ENCODE measurements at places on chromosomes 2 and 18. TPM values are rescaled to one million over a fixed set of nuclear protein-coding genes. Genes with fewer than 3 reads are reported as not detected.
A peak's percentile ranks its signal among the peaks of the same experiment; 100 is the strongest.

- no peak for DNase-seq
- H3K4me3 ChIP-seq, result no peak overlapping the region
- peaks cover 6% of the 10 kb centered on the region for H3K27me3 ChIP-seq
Observed at GRCh38 chr2:70531419-70532086, 22.1 kb downstream of the TGFA start.

- no peak overlapping the region for H3K4me3 ChIP-seq
- peaks cover 23% of the 10 kb centered on the region for H3K4me1 ChIP-seq
- no peak overlapping the region for H3K27ac ChIP-seq
- DNase-seq, result no peak
- peaks cover 2% of the 10 kb centered on the region for H3K36me3 ChIP-seq
Observed at GRCh38 chr2:95019572-95019971, 5.9 kb upstream of the MAL start.

DNA sequence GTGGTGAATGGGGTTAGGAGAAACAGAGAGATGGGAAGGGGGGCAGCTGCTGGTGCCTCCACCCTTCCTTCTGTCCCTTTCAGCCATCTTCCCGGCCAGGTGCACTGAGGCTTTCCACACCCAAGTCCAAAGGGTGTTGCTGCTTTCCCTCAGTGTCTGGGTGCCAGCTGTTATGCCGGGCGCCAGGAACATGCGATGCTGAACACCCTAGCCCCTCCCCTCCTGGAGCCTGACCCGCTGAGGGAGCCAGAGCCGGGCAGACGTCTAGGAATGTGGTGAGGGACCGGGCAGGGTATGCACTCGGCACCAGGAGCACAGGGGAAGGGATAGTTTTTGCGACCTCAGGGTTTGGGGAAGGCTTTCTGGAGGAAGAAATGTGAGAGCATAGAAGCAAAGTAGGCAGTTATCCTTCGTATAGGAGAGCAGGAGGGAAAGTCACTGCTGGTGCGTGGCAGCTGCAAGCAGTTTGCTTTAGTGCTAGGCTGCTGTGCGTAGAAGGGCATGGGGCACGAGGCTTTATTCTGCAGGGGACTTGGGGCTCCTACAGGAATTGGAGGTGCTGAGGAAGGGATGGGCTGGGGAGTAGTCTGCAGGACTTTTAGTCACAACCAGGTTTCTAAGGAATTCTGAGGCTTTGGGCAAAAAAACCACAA lies 147.7 kb downstream of the TSN start:
- no peak for DNase-seq
- H3K4me3 ChIP-seq, result no peak overlapping the region
- peaks cover 5% of the 10 kb centered on the region for H3K4me1 ChIP-seq
- no peaks in the 10 kb centered on the region for H3K36me3 ChIP-seq
- peaks cover 35% of the 10 kb centered on the region for H3K27me3 ChIP-seq

GRCh38 chr2:238711346-238711745 lies 136.5 kb upstream of the TWIST2 start:
- H3K27me3 ChIP-seq, result peaks cover 31% of the 10 kb centered on the region
- H3K4me3 ChIP-seq, result no peak overlapping the region
- H3K4me1 ChIP-seq, result no peaks in the 10 kb centered on the region
- no peak overlapping the region for H3K27ac ChIP-seq
- DNase-seq, result no peak
- H3K36me3 ChIP-seq, result peaks cover 2% of the 10 kb centered on the region

SLC23A3 gene
- 0.65 TPM for total RNA-seq

GRCh38 chr18:79784071-79784913 lies 13.4 kb upstream of the KCNG2 start:
- no peaks in the 10 kb centered on the region for H3K36me3 ChIP-seq
- H3K4me3 ChIP-seq, result no peak overlapping the region
- H3K27ac ChIP-seq, result no peak overlapping the region
- H3K4me1 ChIP-seq, result no peaks in the 10 kb centered on the region
- H3K27me3 ChIP-seq, result peaks cover 44% of the 10 kb centered on the region
- DNase-seq, result no peak

- no peaks in the 10 kb centered on the region for H3K36me3 ChIP-seq
- H3K27ac ChIP-seq, result no peak overlapping the region
- H3K4me3 ChIP-seq, result no peak overlapping the region
- DNase-seq, result no peak
Observed at GRCh38 chr2:151239624-151240023, 22.0 kb downstream of the RBM43 start.

DNA sequence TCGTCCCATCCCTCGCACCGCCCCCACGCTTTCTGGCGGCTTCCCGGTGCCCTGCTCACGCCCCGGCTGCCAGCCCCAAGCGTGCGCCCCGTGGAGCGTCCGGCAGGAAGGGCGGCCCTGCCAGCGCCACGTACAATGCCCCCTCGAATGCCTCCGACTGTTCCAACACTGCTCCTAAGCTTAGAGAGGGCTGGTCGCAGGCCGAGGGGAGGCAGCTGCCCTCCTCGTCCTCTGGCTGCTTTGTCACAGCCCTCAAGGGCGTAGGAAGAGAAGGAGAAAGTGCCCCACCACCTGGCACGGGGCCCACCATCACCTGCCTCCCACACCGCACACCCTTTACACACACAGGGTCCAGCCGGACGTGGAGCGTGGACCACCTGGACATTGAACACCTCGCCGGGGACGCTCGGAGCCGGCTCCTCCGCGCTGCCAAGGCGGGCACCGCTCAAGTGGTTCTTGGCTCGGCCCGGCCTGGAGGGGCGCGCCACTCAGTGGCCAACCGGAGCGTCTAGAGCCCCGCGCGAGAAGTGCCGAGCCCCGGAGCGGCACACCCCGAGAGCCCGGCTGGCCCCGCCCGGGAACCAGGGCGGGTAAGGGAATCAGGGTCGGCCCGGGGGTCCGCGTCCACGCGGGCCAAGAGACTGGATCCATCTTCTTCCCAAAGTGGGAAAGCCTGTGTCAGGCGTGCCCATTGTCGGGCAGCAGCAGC lies 830 bp downstream of the DNER start:
- H3K27ac ChIP-seq, result no peak overlapping the region
- DNase-seq, result no peak
- H3K27me3 ChIP-seq, result peaks cover 67% of the 10 kb centered on the region

CIB4 gene
- not detected for total RNA-seq

- peak overlapping the region; percentile 43 for H3K27ac ChIP-seq
- no peaks in the 10 kb centered on the region for H3K27me3 ChIP-seq
- no peak overlapping the region for H3K4me3 ChIP-seq
- H3K4me1 ChIP-seq, result peaks cover 26% of the 10 kb centered on the region
- no peak for DNase-seq
Observed at GRCh38 chr2:100214265-100214971, 72.0 kb upstream of the AFF3 start.

- no peak overlapping the region for H3K4me3 ChIP-seq
- no peak for DNase-seq
- H3K27me3 ChIP-seq, result no peaks in the 10 kb centered on the region
- H3K27ac ChIP-seq, result no peak overlapping the region
Observed at GRCh38 chr2:98583816-98584618, 24.3 kb downstream of the COA5 start.

GRCh38 chr2:11559786-11560155 lies 25.9 kb downstream of the GREB1 start:
- no peak overlapping the region for H3K4me3 ChIP-seq
- no peaks in the 10 kb centered on the region for H3K4me1 ChIP-seq
- H3K27ac ChIP-seq, result no peak overlapping the region
- no peak for DNase-seq
- H3K27me3 ChIP-seq, result peaks cover 61% of the 10 kb centered on the region

DNA sequence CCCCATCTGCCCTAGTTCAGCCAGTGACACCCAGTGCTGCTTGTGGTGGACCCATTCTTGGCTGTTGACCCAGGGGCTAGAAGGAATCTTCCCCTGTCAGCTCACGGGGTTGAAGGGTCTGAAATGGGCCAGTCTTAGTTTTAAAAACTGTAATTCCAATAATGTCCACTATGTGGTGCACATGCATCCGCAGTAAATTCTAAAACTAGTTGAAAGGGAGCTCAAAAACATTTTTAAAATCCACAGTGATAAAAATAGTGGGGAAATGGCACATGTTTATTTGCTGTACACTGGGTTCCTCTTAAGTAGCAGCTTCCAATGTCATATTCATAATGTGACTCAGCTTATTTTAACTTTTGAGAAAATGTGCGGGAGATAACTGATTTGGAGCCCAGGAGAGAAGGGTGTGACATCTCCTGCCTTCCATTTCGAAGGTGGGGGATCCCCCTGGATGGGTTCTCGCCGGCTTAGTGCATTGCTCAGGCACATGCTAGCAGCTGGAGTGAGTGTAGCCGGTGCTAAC lies 32.8 kb downstream of the GRHL1 start:
- H3K27ac ChIP-seq, result peak overlapping the region; percentile 66
- H3K36me3 ChIP-seq, result no peaks in the 10 kb centered on the region
- H3K4me1 ChIP-seq, result peaks cover 7% of the 10 kb centered on the region
- H3K4me3 ChIP-seq, result no peak overlapping the region

- H3K4me1 ChIP-seq, result peaks cover 4% of the 10 kb centered on the region
- DNase-seq, result no peak
- peak overlapping the region; percentile 53 for H3K27ac ChIP-seq
- H3K4me3 ChIP-seq, result no peak overlapping the region
- no peaks in the 10 kb centered on the region for H3K27me3 ChIP-seq
Observed at GRCh38 chr2:206790311-206790935, 25.0 kb downstream of the FASTKD2 start.

GRCh38 chr2:163527381-163527780 lies 208.4 kb downstream of the FIGN start:
- no peaks in the 10 kb centered on the region for H3K27me3 ChIP-seq
- no peaks in the 10 kb centered on the region for H3K36me3 ChIP-seq
- no peak overlapping the region for H3K27ac ChIP-seq
- DNase-seq, result no peak
- H3K4me3 ChIP-seq, result no peak overlapping the region
- H3K4me1 ChIP-seq, result no peaks in the 10 kb centered on the region

- H3K27me3 ChIP-seq, result no peaks in the 10 kb centered on the region
- DNase-seq, result no peak
- peak overlapping the region; percentile 67 for H3K27ac ChIP-seq
- no peak overlapping the region for H3K4me3 ChIP-seq
- H3K36me3 ChIP-seq, result peaks cover 17% of the 10 kb centered on the region
Observed at GRCh38 chr2:230176996-230177395, 42.8 kb downstream of the SP110 start.

GRCh38 chr18:50427896-50428295 lies 53.0 kb downstream of the SKA1 start:
- no peak overlapping the region for H3K4me3 ChIP-seq
- H3K36me3 ChIP-seq, result peaks cover 2% of the 10 kb centered on the region
- no peak overlapping the region for H3K27ac ChIP-seq
- peaks cover 38% of the 10 kb centered on the region for H3K27me3 ChIP-seq
- DNase-seq, result no peak

DNA sequence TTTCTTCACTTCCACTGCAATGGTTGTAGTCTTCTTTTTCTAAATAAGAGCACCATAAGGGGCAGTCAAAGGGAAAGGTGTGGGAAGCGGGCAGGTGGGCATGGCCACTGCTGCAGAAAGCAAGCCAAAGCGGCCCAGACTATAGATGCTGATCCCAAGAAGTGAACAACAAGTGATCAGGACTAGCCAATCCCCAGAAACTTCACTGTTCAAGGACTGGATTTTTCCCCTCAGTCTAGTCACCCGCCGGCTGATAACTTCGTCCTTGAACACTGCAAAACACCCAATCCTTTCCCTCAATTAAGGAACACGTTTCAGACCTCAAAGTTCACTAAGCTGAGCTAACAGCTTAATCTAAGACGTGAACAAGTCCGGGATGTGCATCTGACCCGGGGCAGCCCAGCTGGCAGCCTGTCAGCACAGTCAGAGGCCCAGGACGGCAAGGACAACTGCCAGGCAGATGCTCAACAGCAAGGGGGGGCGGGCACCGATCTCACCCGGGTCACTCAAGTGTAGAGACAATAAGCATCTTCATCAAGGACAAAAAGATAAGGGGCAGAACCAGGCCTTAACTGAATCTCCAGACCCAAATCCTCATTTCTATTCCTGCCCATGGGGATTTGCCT lies 59.8 kb downstream of the HDLBP start:
- peaks cover 10% of the 10 kb centered on the region for H3K4me1 ChIP-seq
- H3K27me3 ChIP-seq, result no peaks in the 10 kb centered on the region
- no peak for DNase-seq
- peaks cover 6% of the 10 kb centered on the region for H3K36me3 ChIP-seq
- no peak overlapping the region for H3K4me3 ChIP-seq

CTLA4 gene
- 109 TPM for total RNA-seq

- H3K27ac ChIP-seq, result no peak overlapping the region
- peaks cover 5% of the 10 kb centered on the region for H3K4me1 ChIP-seq
- H3K4me3 ChIP-seq, result no peak overlapping the region
- no peak for DNase-seq
- peaks cover 5% of the 10 kb centered on the region for H3K36me3 ChIP-seq
Observed at GRCh38 chr2:189798312-189799029, 14.2 kb downstream of the PMS1 start.

PRKRA gene
- 119 TPM for total RNA-seq

ABCG8 gene
- not detected for total RNA-seq

GRCh38 chr2:197189426-197190099 lies 121.0 kb downstream of the ANKRD44 start:
- no peak overlapping the region for H3K4me3 ChIP-seq
- H3K4me1 ChIP-seq, result peaks cover 46% of the 10 kb centered on the region
- H3K27me3 ChIP-seq, result no peaks in the 10 kb centered on the region
- no peak for DNase-seq

DNA sequence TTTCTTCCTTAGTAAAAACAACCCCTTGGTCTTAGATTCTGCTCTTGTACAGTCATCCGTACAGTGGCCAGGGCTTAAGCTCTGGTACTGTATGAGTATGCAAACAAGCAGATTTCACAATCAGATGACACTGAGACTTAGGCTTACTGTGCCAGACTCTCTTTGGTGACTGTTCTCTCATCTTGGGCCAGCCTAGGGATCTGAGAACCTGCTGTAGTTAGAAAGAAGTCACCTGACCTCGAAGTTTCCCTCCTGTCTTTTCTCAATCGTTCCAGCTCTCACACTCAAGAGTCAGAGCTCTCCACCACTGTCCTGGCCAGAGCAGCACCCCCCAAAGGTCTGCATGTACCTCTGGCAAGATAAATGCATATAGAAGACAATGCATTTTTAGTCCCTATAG lies 63.2 kb downstream of the ZEB2 start:
- H3K27me3 ChIP-seq, result peaks cover 40% of the 10 kb centered on the region
- peaks cover 29% of the 10 kb centered on the region for H3K4me1 ChIP-seq
- H3K4me3 ChIP-seq, result no peak overlapping the region
- peak overlapping the region; percentile 81 for H3K27ac ChIP-seq
- no peak for DNase-seq

- H3K36me3 ChIP-seq, result no peaks in the 10 kb centered on the region
- no peaks in the 10 kb centered on the region for H3K4me1 ChIP-seq
- H3K27ac ChIP-seq, result no peak overlapping the region
- no peak overlapping the region for H3K4me3 ChIP-seq
Observed at GRCh38 chr2:185583058-185583816, 155.4 kb upstream of the FSIP2 start.

- peaks cover 2% of the 10 kb centered on the region for H3K36me3 ChIP-seq
- H3K4me3 ChIP-seq, result no peak overlapping the region
- no peak overlapping the region for H3K27ac ChIP-seq
- H3K4me1 ChIP-seq, result peaks cover 8% of the 10 kb centered on the region
- no peaks in the 10 kb centered on the region for H3K27me3 ChIP-seq
Observed at GRCh38 chr18:56907771-56908170, 239.1 kb upstream of the BOD1L2 start.

- peaks cover 2% of the 10 kb centered on the region for H3K36me3 ChIP-seq
- H3K27me3 ChIP-seq, result no peaks in the 10 kb centered on the region
- H3K4me1 ChIP-seq, result peaks cover 55% of the 10 kb centered on the region
- no peak for DNase-seq
Observed at GRCh38 chr2:177243476-177243875, 21.1 kb downstream of the NFE2L2 start.

CD8B2 gene
- total RNA-seq, result not detected

- peaks cover 77% of the 10 kb centered on the region for H3K27me3 ChIP-seq
- DNase-seq, result peak; percentile 30
- no peak overlapping the region for H3K27ac ChIP-seq
- no peak overlapping the region for H3K4me3 ChIP-seq
- peaks cover 7% of the 10 kb centered on the region for H3K36me3 ChIP-seq
Observed at GRCh38 chr2:233711312-233712008, 1.2 kb upstream of the UGT1A5 start.

All from T-helper 17 cell (primary cell).